ENCODE measurements at places on chromosomes 1 and 21. TPM values are rescaled to one million over a fixed set of nuclear protein-coding genes. Genes with fewer than 3 reads are reported as not detected.

GRCh38 chr1:210709701-210710100 lies 381.0 kb downstream of the HHAT start:
- no peak overlapping the region for H3K4me3 ChIP-seq
- no peaks in the 10 kb centered on the region for H3K36me3 ChIP-seq
- DNase-seq: no peak
- H3K27me3 ChIP-seq: no peaks in the 10 kb centered on the region
- peaks cover 18% of the 10 kb centered on the region for H3K4me1 ChIP-seq
- H3K27ac ChIP-seq: no peak overlapping the region

DNA sequence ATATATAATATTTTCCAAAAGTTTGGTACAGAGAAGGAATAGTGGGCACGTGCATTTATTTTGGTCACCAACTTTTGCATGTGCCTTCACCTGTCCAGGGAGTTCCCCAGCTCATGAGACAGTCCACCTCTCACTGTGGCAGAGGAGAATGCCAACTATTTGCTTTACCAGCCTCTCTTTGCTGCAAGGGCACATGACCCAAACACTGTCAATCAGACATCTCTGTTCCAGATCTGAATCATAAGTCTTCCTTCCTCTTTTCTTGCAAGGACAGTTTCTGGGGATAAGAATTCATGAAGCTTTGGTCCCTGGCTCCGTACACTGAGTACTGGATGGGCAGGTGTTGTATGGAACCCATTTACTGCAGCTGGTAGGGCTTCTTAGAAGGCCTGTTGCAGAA lies 38.6 kb downstream of the C1orf87 start:
- no peak overlapping the region for H3K4me3 ChIP-seq
- no peak overlapping the region for H3K27ac ChIP-seq
- no peaks in the 10 kb centered on the region for H3K36me3 ChIP-seq
- DNase-seq: no peak
- no peaks in the 10 kb centered on the region for H3K4me1 ChIP-seq

Gene COL16A1
- 0.80 TPM for total RNA-seq

Gene TNFAIP8L2
- total RNA-seq: not detected

Gene FCRLB
- 0.40 TPM for total RNA-seq

GRCh38 chr1:6009120-6010040 lies 17.2 kb upstream of the NPHP4 start:
- H3K4me1 ChIP-seq: peaks cover 8% of the 10 kb centered on the region
- H3K27ac ChIP-seq: no peak overlapping the region
- no peaks in the 10 kb centered on the region for H3K27me3 ChIP-seq
- H3K36me3 ChIP-seq: no peaks in the 10 kb centered on the region
- no peak for DNase-seq

DNA sequence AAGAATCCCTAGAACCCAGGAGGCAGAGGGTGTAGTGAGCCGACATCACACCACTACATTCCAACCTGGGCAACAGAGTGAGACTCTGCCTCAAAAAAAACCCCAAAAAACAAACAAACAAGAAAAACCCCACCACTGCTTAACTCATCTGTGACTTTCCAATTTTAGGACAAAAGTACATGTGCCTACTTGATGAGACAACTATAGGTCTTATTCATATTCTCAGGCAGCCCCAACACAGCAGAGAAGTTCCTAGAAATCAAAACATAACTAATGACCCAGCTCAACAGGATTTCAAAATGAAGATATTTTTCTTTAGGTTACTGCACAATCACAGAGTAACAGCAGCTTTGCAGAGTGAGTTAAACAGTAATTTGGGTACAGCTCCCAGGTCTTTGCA lies 26.4 kb downstream of the TIAM1 start:
- H3K4me1 ChIP-seq: peaks cover 4% of the 10 kb centered on the region
- H3K27ac ChIP-seq: no peak overlapping the region
- H3K27me3 ChIP-seq: no peaks in the 10 kb centered on the region
- peaks cover 4% of the 10 kb centered on the region for H3K36me3 ChIP-seq

- no peaks in the 10 kb centered on the region for H3K36me3 ChIP-seq
- no peak overlapping the region for H3K27ac ChIP-seq
- no peaks in the 10 kb centered on the region for H3K27me3 ChIP-seq
Observed at GRCh38 chr1:164692420-164692819, 133.4 kb downstream of the PBX1 start.

DNA sequence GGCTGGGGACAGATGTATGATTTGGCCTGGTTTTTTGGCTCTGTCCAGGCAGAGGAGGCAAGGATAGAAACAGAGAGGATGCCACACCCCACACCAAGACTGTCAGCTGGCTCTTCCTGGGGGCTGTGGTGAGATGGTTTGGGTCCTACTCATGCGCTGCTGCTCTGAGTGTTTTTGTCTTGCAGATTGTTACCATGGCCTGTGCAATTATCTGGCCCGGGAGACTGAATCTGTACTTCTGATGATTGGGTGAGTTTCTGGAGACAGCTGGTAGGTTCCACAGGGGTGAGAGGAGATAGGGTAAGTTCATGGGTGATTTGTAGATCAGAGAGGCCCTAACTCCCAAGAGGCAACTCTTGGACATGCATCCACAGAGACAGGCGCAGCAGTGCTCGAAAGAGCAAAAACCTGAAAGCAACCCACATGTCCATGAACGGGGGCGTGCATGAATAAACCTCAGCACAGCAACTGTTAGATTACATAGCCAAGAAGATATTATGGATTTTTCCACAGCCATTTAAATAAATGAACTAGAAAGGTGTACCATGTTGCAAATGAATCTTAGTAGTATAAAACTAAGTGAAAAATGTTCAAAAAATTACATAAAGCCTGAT lies 17.8 kb downstream of the AADACL4 start:
- peaks cover 7% of the 10 kb centered on the region for H3K27me3 ChIP-seq
- peaks cover 4% of the 10 kb centered on the region for H3K4me1 ChIP-seq
- no peak overlapping the region for H3K27ac ChIP-seq

Gene OLIG2
- 5.4 TPM for total RNA-seq

Gene KRTAP21-2
- total RNA-seq: not detected

Gene FAM89A
- total RNA-seq: 15.1 TPM

- H3K36me3 ChIP-seq: no peaks in the 10 kb centered on the region
- peak within 1 kb of the TSS; percentile 78 for H3K4me3 ChIP-seq
- H3K27me3 ChIP-seq: peaks cover 70% of the 10 kb centered on the region
- no peak for DNase-seq
- no peak within 1 kb of the TSS for H3K27ac ChIP-seq
- peaks cover 13% of the 10 kb centered on the region for H3K4me1 ChIP-seq
Observed at GRCh38 chr1:78045926-78046778, at the start of gene GIPC2. GIPC2 (plus strand) TSS chr1:78045966; CDS start chr1:78046095, 129 bp downstream.

- no peak overlapping the region for H3K4me3 ChIP-seq
- H3K27me3 ChIP-seq: peaks cover 12% of the 10 kb centered on the region
- no peaks in the 10 kb centered on the region for H3K4me1 ChIP-seq
- H3K27ac ChIP-seq: no peak overlapping the region
Observed at GRCh38 chr1:85089203-85089602, 40.9 kb upstream of the MCOLN3 start.

- peaks cover 31% of the 10 kb centered on the region for H3K4me1 ChIP-seq
- H3K27ac ChIP-seq: peak overlapping the region; percentile 95
- no peak for DNase-seq
- peak overlapping the region; percentile 95 for H3K4me3 ChIP-seq
- no peaks in the 10 kb centered on the region for H3K27me3 ChIP-seq
Observed at GRCh38 chr1:35768350-35769187, 1.2 kb downstream of the CLSPN start.
